ENCODE measurements at places on chromosomes 12 and 14.
A peak's percentile ranks its signal among the peaks of the same experiment; 100 is the strongest.

DNA sequence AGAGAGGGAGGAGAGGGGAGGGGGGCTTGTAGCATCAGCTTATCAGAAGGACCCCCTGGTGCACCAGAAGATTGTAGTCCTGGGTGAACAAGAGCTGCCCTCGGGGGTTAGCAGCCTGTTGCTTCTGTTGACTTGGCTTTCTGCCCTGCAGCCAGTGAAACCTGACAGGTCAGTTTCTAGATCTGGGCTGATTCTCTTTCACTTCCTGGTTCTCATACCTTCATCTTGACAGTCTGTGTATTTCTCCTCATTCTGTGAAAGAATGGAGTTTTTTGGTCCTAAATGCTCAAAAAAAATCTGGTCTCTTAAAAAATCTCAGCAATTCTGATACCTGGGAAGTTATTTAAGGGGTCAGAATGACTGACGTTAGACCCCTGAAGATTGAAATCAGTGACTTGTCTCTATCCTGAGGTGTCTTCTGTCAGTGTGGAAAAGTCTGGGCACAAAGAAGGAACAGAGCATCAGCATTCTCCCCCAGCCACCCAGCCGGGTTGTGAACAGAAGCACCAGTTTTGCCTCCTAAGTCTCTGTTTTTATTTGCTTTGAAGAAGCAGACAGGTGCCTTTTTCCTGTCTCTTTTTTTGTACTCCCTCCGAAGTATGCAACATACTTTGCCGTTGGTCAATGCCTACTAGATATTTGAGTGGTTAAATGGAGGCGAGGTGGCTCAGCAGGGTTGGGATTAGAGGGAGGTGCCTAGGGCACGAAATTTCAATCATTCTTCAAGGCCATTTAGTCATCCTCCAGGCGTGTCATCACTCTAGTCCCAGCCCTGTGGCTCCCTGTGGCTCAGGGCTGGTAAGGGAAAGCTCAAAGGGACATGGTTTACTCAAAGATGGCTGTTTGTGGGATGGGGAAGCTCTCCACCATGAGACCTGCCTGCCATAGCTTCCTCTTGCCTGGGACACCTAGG, 24.0 kb downstream of the TTC9 start:
- DNase-seq: peak; percentile 54

GRCh38 chr12:108850854-108851573, 6.4 kb downstream of the SSH1 start:
- peak; percentile 89 for DNase-seq

- DNase-seq: no peak
These were observed 259.4 kb downstream of the CACNA1C start for GRCh38 chr12:2312175-2312574.

GRCh38 chr12:132174839-132175490, 30.7 kb downstream of the NOC4L start:
- DNase-seq: no peak

- no peak for DNase-seq
These were observed 79.0 kb downstream of the SCN8A start for GRCh38 chr12:51669996-51670395.

DNA sequence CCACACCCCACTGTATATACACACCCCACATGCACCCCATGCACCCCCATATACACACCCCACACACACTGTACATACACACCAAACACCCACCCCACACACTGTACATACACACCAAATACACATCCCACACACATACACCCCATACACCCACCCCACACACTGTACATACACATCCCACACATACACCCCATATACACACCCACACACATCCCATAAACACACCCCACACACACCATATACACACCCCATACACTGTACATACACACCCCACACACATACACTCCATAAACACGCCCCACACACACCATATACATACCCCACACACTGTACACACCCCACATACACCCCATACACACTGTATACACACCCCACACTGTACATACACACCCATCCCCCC, 82.3 kb downstream of the NOC4L start:
- DNase-seq: no peak

DNA sequence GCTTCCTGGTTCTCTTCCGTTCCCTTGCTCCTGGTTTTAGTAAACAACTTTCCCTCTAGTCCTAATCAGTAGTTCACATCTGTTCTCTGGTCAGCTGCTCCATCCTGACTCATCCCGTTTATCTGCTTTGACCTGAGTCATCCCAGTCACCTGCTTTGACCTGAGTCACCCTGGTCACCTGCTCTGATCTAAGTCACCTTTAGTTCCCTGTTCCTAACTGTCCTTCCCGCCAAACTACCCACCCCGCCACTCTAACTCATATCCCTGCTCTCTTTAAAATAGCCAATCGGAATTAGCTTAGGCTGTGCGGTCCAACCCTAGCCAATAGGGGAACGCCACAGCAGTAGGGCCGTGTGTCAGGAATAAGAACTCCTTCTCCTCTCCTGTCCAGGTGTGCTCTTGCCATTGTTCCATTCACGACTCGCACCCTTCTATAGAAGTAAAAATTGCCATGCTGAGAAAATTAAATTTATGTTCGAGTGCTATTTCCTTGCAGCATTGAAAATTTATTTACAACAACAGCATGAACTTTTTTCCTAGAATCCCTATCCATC, 3.1 kb upstream of the ANKRD33 start:
- no peak for DNase-seq

DNA sequence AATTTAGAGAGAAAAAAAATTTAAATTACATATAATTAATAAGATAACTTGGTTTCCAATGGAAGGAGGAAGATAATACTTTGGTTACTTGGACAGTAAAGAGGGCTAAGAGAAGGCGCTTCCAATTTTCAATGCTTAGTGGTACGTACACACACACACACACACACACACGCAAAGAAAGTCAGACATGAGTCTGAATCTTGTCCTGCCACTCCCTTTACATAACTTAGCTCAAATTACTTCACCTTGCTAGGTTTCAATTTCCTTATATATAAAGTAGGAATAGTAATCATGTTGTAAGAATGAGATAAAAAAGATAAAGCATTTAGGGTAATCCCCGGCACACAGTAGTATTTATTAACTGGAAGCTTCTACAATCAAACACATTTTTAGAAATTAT, 39.7 kb upstream of the VCPKMT start:
- no peak for DNase-seq

- peak; percentile 41 for DNase-seq
These were observed 260.6 kb upstream of the GARIN6 start for GRCh38 chr12:99386907-99387306.

GRCh38 chr14:29865299-29865698, 62.3 kb downstream of the PRKD1 start:
- DNase-seq: no peak

GRCh38 chr14:103204852-103205540, 81.7 kb downstream of the TNFAIP2 start:
- no peak for DNase-seq

DNA sequence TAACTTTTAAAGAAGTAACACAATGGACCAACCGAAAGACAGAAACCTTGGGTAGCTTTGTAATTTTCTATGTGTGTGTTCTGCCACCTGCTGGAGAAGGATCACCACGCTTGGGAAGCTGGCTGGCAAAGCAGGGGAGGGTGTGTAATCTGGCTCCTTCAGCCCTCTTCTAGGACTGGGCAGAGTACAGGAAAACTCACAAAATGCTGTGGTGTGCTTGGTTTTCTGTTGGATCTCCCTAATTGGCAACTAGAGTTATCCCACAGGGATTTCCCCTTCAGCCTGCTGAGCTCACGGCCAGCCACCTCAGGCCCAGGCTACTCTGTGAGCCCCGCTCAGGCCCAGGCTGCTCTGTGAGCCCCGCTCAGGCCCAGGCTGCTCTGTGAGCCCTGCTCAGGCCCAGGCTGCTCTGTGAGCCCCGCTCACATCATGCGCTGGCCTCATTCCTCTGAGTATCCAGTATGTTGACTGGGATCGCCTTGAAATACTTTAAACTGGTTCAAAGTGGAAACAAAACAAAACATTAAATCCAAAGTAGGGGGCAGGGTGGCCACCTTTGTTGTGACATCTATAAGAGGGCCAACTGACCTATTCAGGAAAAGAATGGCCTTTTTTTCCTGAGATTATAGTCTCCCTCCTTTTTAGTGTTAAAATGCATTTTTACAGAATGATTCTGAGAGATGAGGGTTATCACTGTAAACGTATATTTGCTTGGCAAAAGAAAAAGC, 52.0 kb upstream of the RNU6-8 start:
- DNase-seq: peak; percentile 29

GRCh38 chr14:23125011-23125410, 6.0 kb upstream of the CEBPE start:
- DNase-seq: no peak

DNA sequence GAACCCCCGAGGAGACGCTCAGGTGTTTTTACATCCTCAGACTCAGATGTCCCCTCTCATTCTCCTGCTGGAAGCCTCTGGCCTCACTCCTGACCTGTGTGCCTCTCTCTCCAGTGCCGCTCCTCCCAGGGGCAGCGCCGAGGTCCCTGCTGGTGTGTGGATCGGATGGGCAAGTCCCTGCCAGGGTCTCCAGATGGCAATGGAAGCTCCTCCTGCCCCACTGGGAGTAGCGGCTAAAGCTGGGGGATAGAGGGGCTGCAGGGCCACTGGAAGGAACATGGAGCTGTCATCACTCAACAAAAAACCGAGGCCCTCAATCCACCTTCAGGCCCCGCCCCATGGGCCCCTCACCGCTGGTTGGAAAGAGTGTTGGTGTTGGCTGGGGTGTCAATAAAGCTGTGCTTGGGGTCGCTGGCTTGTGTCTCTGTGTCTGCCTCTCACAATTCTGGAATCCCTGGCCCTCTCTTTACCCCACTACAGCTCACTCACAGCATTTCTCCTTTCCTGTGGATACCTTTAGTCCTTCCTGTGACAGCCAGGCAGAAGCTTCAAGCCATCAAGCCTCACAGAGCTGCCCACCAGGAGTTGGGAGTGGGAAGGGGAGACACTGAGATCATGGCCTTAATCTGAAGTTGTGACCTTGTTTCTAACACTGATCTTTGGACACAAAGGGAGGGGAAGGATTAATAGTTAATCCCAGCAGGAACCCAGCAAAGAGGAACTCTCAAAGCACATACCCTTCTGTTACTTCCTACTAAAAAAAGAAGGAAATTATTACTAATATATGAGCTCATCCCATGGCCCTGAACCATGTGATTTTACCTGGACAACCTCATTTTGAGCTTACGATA, 1.1 kb upstream of the SOAT2 start:
- peak; percentile 68 for DNase-seq

All from MV-4-11 (cell line).